GM12864 (cell line): ENCODE measurements at places on chromosomes 2 and 18.
A peak's percentile ranks its signal among the peaks of the same experiment; 100 is the strongest.

GRCh38 chr2:184339966-184340365, 258.4 kb upstream of the ZNF804A start:
- DNase-seq: no peak

DNA sequence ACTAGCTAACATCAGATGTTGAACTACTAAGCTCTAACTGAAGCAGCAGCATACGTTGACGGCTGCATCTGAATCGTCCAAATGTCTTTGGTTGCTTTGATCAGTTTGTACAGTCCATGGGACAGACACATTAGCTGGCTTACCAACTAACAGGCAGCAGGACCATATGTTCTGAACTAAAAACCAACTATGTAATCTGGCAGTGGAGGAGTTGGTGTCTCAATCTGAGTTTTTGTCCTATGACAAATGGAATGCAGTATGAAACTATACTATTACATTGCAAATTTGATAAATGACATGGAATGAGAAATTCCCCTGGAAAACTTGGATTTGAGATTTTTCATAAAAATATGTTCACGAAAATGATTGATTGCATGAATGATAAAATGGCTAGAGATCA, 79.5 kb downstream of the EPHA4 start:
- DNase-seq: no peak

GRCh38 chr2:173874894-173875237, 90.3 kb downstream of the SP3 start:
- no peak for DNase-seq

DNA sequence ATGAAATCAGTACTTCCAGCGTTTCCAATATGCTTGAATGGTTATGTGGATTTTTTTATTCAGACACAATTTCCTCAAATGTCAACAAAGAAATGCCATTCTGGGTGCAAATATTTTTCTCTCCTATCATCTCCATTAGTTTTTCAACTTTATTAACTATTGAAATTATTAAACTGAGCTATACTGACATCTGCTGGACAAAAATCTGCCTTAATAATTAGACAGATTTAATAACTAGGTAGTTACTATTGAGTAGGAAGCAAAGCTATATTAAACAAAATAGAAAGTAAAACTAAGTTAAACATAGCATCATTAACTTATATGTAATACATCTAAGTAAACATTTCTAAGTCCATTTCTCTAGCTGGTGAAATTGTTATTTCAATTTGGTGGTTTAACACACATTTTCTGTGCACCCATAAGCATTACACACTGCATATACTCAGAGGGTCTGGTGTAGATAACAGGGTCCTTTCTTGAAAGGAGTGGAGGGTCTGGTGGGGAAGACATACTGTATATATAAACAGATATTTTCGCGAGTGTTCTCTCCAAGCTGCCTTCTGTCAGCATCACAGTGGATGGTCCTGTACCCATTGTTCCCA, 77.0 kb downstream of the LANCL1 start:
- DNase-seq: no peak

GRCh38 chr18:10100196-10100595, 186.4 kb downstream of the VAPA start:
- DNase-seq: no peak

DNA sequence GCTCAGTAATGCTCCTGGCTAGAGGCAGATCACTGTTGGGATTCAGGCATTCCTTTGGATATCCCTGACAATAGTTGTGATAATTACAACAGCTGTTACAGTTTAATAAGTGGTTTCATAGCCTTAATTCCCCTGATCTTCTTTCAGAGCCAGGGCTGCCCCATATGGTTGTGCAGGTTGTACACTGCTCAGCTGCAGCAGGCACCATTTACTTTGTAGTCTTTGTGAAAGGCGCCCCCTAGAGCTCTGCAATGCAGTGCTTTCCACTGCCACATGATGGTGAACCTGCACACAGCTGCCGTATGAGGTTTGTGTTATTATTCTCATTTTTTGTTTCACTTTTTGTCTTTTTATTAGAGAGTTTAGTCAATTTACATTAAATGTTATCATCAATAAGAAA, 239.1 kb downstream of the KCNS3 start:
- no peak for DNase-seq

DNA sequence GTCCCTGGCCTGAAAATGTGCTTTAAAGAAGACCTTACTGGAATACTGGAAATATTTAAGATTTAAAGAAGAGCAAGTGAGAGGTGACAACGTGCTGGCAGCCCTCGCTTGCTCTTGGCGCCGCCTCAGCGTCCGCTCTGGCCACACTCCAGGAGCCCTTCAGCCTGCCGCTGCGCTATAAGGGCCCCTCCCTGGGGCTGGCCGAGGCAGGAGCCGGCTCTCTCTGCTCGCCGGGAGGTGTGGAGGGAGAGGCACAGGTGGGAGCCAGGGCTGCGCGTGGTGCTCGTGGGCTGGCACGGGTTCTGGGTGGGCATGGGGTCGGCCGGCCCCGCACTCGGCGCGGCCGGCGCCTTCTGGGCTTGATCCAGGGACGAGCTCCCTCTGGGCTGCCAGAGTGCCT, 2.9 kb upstream of the COQ10B start:
- DNase-seq: no peak

DNA sequence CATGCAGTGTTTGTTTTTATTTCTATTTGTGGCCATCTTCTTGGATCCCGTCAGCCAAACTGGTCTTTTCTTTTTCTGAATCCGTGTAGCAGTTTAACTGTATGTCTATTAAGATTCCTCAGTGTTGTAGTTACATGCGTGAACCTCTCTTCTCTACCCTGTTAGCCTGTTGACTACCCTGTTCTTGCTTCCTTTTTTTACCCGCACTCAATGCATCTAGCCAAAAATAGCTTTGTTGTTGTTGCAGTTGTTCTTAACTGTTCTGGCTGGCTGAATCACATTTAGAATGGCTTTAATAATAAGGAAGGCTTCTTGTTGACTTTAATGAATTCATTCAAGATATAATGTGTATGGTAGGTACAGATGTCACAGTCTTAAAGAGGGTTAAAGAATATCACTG, 137.1 kb downstream of the LCLAT1 start:
- DNase-seq: peak; percentile 21

DNA sequence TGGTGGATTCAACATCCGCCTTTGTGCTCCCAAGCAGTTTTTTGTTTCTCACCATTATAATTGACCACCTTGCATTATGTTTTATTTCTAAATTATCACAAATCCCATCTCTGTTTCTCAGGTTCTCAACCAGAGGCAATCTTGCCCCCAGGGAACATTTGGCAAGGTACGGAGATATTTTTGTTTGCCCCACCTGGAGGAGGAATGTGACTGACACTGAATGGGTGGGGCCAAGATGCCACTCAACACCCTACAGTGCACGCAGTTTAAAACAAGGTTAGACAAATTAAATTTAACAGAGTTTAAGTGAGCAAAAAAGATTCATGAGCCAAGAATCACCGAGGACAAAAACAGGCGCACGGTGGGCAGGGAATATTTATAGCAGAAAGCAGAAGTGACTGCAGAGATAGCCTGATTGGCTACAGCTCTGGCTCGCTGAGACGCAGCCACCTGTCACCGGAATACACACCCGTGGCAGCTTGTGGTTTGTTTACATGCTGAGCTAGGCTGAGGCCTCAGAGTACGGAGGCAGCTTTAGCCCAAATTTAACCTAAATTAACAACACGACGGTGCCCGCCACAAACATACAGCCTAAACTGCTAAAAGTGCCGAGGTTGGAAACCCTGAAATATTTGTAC, 150.0 kb upstream of the ALKAL2 start:
- DNase-seq: peak; percentile 55
